ENCODE measurements at places on chromosomes 12 and 14. TPM values are rescaled to one million over a fixed set of nuclear protein-coding genes. Genes with fewer than 3 reads are reported as not detected.

Gene GLT1D1
- 0.41 TPM for total RNA-seq

Gene ATL1
- total RNA-seq: 0.77 TPM

Gene PLEKHD1
- not detected for total RNA-seq

- H3K27ac ChIP-seq: no peak overlapping the region
- peaks cover 2% of the 10 kb centered on the region for H3K4me1 ChIP-seq
- no peak overlapping the region for H3K4me3 ChIP-seq
- H3K36me3 ChIP-seq: peaks cover 9% of the 10 kb centered on the region
These were observed 205.8 kb upstream of the SLC38A2 start for GRCh38 chr12:46578190-46578982.

DNA sequence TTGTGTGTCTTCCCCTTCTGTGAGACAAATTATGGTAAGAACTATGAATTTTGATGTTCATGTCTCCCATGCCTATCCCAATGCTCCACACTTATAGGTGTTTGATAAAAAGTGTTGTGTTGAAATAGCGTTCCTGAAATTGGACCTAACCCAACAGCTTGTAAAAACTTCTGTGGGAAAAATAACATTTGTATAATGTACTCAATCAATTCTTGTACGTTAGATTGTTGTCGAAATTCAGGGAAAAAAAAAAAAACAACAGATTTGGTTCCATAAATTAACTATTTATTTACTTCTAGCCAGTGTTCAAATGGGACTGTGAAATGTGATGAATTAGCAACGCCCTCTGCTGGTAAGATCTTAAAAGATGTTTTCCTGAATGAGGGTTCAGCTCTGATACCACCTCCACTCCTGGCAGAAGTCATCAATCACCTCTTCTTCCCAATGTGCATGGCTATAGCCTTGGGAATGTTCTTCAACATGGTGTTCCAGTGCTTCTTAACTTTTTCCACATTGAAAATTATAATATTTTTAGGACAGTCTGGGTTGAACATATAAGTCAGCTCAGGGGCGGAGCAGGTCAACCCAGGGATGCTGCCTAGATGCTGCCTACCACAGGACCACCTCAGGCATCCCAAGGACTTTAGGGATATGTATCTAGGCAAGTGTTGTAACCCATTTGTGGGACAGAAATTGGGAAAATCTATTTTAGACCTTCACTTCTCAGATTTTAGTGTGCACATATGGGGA lies 170.6 kb downstream of the OTOGL start:
- H3K27me3 ChIP-seq: peaks cover 7% of the 10 kb centered on the region
- H3K27ac ChIP-seq: peak overlapping the region; percentile 18
- no peaks in the 10 kb centered on the region for H3K4me1 ChIP-seq
- DNase-seq: no peak
- no peak overlapping the region for H3K4me3 ChIP-seq

DNA sequence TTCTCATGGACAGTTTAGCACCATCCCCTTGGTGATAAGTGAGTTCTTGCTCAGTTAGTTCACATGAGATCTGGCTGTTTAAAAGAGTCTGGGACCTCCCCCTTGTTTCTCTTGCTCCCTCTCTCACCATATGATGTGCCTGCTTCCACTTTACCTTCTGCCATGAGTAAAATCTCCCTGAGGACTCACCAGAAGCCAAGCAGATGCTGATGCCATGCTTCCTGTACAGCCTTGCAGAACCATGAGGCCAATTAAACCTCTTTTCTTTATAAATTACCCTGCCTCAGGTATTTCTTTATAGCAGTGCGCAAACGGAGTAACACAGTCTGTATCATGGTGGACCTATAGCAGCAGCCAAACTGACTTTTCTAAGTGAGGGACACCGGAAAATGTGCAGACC lies 58.8 kb downstream of the ATP2B1 start:
- H3K27me3 ChIP-seq: no peaks in the 10 kb centered on the region
- H3K4me1 ChIP-seq: peaks cover 1% of the 10 kb centered on the region
- DNase-seq: no peak
- no peak overlapping the region for H3K4me3 ChIP-seq

- H3K36me3 ChIP-seq: peaks cover 7% of the 10 kb centered on the region
- H3K4me1 ChIP-seq: peaks cover 39% of the 10 kb centered on the region
- no peak for DNase-seq
- peaks cover 87% of the 10 kb centered on the region for H3K27me3 ChIP-seq
- no peak overlapping the region for H3K27ac ChIP-seq
- peak overlapping the region; percentile 91 for H3K4me3 ChIP-seq
These were observed 1.7 kb downstream of the TBX3 start for GRCh38 chr12:114682106-114682784.

DNA sequence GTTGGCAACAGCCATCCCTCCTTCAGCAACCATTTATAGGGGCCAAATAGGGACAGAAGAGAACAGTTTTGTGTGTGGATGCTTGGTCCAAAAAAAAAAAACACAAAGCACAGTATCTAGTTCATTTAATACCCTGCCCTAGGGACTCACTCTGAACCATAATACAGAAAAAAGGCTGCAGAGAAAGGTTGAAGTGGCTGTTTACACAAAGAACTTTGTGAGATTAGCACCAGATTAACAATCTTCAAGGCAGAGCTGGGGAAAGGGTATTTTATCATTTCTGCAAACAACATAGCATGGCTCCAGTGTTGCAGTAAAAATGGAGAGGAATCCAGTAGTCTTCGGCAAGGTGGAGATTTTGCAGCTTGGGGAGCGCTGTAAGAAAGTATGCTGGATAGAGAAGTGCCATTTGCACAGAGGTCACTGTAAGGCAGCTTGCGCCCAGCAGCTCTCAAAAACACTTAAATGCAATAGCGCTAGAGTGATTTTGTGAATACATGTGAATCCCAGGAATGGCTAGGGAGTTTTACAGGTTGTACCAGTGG lies 124.2 kb upstream of the PLEKHA5 start:
- DNase-seq: no peak
- no peak overlapping the region for H3K4me3 ChIP-seq
- no peaks in the 10 kb centered on the region for H3K4me1 ChIP-seq
- H3K27me3 ChIP-seq: no peaks in the 10 kb centered on the region
- H3K36me3 ChIP-seq: no peaks in the 10 kb centered on the region
- no peak overlapping the region for H3K27ac ChIP-seq

Measured in activated T-cell treated with anti-CD3 and anti-CD28 coated beads, Interleukin-2, amount 50 U/mL, for 72 hours (primary cell).